NCI-H345 (cell line): ENCODE measurements at places on chromosomes 1 and 21.

DNA sequence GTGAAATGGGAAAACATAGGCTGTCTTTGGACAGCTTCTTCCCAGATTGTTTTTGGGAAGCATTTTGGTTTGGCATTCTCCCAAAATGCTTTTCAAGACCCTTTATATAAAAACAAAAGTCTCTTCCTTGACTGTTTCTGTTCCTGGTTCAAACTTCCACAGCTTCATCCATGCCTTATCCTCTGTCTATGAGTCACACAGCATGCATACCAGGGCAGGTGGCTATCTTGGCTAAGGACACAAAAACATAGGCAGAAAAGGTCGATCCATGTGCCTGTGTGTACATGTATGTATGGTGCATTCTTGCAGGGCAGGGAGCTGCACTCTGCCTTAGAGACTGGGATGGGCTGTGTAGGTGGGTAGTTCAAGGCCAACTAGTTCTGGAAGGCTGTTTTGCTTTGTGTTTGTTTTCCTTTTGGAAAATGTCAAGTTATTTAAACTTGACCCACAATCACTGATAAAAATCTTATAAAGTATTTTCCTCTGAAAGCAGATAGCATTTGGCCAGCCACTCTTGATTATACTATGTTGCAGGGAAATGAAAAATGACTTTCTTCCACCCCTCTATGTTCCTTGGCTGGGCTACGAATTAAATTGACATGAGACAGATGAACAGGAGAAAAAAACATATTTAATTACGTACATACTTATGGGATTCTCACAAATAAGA lies 437.0 kb downstream of the SIPA1L2 start:
- no peak for DNase-seq

DNA sequence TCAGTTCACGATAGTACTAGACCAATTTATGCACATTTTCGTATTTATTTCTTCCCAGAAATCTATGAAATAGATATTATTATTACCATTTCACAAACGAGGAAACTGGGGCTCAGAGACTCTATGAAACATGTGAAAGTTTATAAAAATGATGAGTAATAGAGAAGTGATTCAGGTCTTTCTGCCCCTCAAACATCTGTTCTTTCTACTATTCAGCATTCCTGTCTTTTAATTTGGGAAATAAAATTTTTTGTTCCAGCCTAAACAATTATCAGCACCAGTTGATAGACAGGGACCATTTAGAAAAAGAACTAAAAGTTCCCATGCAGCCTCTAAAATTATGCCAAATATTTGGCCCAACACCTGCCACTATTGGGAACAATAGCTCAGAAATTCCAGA lies 585.1 kb downstream of the PTPRC start:
- no peak for DNase-seq

DNA sequence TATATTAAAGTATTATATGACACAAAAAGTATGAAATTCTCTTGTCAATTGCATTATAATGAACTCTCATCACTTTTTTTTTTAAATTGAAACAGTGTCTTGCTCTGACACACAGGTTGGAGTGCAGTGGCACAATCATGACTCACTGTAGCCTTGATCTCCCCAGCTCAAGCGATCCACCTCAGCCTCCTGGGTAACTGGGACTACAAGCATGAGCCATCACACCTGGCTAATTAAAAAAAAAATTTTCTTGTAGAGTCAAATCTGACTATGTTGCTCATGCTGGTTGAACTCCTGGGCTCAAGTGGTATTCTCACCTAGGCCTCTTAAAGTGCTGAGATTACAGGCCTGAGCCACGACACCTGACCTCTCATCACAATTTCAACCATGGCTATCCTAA lies 259.3 kb downstream of the S1PR1 start:
- no peak for DNase-seq

GRCh38 chr1:33015216-33015615 lies 21.5 kb downstream of the AK2 start:
- DNase-seq, result no peak

DNA sequence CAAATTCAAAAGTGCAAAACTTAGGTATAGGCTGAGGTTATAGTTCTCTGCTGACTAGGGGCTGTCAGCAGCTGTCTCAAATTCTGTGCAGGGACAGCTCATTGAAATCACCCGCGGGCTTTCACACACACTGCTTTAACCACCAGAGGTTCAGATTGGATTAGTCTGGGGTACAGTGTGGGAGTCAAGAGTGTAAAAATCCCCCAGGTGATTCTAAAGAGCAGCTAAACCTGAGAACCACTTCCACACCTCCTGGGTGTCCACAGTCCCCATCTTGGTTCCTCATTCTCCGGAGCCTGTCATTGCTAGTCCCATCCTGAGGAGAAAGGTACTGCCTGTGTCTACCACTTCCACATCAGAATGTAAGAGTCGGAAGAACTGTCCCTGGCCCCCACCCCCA lies 9.9 kb upstream of the TDRD10 start:
- DNase-seq, result no peak

GRCh38 chr21:34042735-34043134 lies 30.6 kb upstream of the MRPS6 start:
- DNase-seq, result no peak

- no peak for DNase-seq
Measured at GRCh38 chr1:2975466-2976179, 45.6 kb upstream of the ACTRT2 start.

DNA sequence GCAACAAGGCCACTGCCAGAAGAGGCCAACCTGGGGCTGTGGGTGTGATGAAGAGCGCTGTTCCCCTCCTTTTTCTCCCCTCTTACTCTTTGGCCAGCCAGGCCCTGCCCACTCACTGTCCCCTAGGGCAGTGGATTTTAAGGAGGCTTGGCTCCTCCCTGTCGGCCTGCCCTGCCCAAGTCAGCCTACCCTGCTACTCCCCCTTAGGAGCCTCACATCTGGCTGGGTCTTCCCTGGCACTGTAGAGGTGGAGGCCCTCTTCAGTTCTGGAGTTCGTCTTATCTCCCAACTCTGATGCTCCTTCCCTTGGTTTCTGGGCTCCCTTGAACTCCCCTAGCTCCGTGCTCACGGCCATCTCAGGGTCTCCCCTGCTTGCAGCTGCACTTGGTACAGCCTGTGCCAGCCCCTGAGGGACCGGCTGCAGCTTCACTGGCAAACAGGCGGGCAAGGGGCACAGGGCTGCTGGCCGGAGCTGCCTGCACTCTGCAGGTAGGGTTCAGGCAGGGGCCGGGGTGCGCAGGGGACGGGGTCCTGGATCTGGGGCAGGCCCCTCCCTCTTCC lies 4.0 kb downstream of the AMPD2 start:
- DNase-seq, result no peak

DNA sequence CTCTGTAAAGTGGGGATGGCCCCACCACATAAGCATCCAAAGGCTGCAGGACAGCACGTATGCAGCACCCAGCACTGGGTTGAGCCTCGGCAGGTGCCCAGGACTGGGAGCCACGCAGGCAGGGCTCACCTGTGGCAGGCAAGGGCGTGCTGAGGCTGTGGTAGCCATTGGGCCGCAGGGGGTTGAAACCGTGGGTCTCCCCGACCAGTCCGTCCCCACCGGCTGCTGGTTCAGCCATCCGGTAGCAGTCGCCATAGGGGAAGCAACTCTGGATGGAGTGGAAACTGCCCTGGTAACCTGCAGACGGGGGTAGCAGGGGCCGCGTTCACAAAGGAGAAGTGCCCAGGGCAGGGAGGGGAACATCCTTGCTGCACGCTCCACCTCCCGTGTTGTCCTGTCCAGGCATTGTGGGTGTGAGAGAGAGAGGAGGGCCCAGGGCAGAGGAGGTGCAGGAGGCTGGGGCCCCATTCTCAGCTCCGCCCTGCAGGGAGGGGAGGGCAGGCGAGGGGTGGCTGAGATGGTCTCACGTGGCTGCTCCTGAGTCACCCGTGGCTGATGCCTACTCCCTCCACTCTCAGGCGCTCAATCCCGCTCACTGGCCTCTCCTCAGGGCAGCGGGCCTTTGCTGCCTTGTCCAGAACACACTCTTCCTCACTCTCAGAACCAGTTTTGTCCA lies 49.9 kb downstream of the DMRTB1 start:
- no peak for DNase-seq

- no peak for DNase-seq
Measured at GRCh38 chr1:212816567-212817278, 25.0 kb downstream of the TATDN3 start.

- no peak for DNase-seq
Measured at GRCh38 chr1:7485086-7485780, 285.9 kb upstream of the VAMP3 start.

DNA sequence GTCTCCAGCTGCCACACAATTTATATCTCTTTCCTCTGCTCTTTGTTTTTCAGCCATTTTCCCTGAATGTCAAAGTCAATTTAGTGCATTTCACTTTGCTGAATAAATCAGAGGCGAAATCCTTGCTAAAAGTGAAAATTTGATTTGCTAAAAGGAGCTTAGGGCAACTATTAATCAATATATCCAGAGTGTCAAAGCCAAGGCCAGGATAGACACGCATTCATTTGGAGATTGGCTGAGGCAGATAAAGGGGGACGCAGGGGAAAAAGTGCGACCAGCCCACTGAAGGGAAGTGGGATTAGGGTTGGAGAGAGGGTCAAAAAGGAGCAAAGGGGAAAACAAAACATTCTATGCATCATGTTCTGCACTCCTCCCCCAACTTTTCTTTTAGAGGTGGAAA lies 132.4 kb upstream of the USH2A start:
- DNase-seq, result no peak

GRCh38 chr1:245131026-245131393 lies 23.8 kb upstream of the KIF26B start:
- DNase-seq, result no peak

DNA sequence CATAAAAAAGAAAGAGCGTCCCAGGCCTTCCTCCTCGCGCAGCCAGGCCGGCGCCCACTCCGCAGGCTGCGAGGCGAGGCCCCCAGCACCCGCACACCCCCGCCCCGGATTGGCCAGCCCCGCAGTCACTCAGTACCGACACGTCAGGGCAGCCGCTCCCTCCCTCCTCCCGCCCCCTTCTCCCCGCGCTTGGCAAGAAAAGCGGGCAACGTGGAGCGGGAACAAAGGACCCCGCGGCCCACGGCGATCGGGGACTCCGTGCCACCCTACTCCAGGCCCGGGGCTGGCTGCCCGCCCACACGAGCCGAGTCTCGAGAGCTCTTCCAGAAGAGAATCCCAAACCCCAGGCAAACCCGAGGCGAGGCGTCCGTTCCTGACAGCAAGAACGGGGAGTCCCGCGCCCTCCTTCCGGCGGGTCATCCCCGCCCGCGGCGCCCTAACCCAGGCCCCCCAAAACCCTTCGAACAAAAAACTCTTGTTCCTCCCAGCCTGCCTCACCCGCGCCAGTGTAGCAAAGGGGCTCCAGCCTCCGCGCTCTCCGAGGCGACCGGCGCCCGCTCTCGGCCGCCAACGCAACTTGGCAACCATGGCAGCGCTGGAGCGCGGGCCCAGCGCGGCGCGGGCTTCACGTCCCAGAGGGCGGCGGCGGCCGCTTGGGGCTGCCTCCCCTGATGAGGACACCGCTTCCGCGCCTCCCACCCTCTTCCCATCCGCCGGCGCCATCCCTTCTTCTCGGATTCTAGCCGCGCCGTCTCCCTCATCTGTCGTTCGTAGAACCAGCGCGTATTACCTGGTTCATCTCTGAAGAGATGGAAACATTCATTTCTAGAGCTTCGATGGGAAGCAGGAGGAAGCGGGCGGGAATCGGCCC lies 645 bp downstream of the IVNS1ABP start:
- peak; percentile 94 for DNase-seq

DNA sequence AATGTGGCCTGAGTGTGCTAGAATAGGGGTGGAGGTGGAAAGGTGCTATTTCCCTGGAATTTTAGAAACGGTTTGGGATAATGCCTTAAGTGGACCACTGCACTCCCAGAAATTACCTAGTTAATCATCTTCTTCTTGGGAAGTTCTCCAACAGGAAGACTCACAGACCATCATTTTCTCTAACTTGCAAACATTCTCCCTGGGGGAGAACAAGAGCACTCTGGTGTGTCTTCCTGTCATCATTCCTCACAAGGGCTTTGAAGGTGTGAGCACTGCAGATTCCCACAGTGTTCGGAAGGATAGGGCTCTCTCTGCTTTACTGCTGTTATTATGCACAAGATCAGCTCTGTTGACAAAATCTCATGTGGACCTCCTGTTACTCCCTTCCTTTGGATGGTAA lies 54.9 kb upstream of the TSPAN2 start:
- no peak for DNase-seq
